ENCODE measurements at places on chromosomes 4 and X. TPM values are rescaled to one million over a fixed set of nuclear protein-coding genes. Genes with fewer than 3 reads are reported as not detected.

GIMD1 gene
- not detected for total RNA-seq

DNA sequence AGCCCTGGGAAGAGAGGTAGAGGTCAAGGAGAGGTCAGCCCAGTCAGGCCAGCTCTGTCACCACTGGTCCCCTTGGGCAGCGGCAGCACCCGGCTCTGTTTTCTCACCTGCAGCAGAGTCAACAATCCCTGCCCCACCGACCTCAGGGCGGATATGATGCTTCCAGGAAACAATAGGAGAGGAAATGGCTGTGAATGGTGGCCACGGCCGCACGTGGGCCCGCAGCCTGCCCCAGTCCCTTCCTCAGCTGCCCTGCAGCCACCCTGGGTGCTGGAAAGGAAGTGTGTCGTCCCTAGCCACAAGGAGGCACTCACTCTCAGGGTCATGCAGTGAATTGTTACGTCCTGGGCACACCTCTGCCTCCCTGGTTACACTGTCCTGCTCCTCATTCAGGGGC, 92.5 kb upstream of the ENPP6 start:
- no peak overlapping the region for H3K4me3 ChIP-seq
- H3K36me3 ChIP-seq, result no peaks in the 10 kb centered on the region
- no peak overlapping the region for H3K27ac ChIP-seq
- H3K4me1 ChIP-seq, result no peaks in the 10 kb centered on the region
- no peak for DNase-seq

DNA sequence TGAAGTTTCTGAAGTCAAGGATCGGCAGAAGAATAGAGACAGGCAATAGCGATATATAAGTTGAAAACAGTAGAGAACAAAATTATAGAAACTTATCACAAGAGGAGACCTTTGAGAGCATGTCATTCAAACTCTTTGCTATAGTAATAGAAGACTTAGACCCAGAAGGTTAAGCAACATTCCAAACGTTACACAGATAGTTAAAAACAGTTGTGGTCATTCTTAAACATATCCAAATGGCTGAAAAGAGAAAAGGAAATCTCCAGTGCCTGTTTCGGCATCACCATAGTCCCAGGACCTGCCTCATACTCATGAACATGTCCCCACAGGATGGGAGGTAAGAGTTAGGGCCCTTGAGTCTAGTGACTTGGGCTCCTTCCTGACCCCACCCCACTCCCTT, 258.1 kb upstream of the NOCT start:
- H3K27ac ChIP-seq, result no peak overlapping the region
- H3K4me1 ChIP-seq, result no peaks in the 10 kb centered on the region
- no peaks in the 10 kb centered on the region for H3K27me3 ChIP-seq
- H3K4me3 ChIP-seq, result no peak overlapping the region

- no peak for DNase-seq
- H3K27ac ChIP-seq, result no peak overlapping the region
- H3K27me3 ChIP-seq, result no peaks in the 10 kb centered on the region
- no peaks in the 10 kb centered on the region for H3K36me3 ChIP-seq
- no peaks in the 10 kb centered on the region for H3K4me1 ChIP-seq
These were observed 156.0 kb downstream of the DCLK2 start for GRCh38 chr4:150234246-150234645.

- H3K27ac ChIP-seq, result no peak overlapping the region
- DNase-seq, result no peak
- H3K36me3 ChIP-seq, result no peaks in the 10 kb centered on the region
- no peaks in the 10 kb centered on the region for H3K4me1 ChIP-seq
These were observed 15.9 kb downstream of the TMEM187 start for GRCh38 chrX:153988493-153988892.

ZC4H2 gene
- 8.8 TPM for total RNA-seq

DNA sequence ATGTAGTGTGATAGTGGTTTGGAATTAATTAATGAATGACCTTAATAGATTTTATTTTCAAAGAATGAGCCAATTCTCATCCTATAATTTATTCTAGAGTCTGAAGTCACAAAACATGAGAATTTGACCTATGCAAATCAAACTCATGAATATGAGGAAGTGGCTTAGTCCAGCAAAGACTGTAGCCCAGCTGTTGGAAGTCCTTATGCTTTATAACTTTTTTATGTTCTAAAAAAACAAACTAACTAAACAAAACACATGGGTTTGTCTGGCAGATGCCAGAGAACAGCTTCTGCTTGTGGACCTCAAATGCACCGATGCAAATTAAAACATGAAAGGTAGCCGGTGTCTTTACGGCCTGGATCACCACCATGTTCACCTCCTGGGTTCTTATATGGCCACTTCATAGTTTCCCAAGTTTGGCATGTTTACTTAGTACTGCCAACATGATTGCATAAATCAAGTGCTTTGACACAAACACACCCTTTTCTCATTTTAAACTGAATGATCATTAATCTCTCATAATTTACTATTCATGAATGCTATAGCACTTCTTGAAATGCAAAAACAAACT, 277.4 kb downstream of the PAPSS1 start:
- no peak overlapping the region for H3K27ac ChIP-seq
- H3K4me1 ChIP-seq, result no peaks in the 10 kb centered on the region

FRMD7 gene
- not detected for total RNA-seq

DNA sequence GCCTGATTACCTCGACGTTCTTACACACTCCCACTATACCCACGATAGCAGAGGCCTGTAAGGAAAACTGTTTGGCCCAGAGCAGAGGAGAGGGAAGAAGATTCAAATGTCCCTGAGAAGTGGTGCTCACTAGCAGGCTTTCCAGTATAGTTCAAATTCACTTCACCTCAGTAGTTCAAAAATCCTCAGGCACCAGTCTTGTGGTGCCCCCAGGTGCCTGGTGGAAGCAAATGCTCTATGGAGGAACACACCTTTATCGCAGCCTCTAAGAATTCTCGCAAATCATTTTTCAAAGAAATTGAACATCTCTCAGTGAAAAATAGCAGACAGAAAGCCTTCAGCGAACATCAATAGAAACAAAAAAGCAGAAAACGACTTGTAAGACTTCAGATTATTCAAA, 12.2 kb upstream of the MTMR1 start:
- no peaks in the 10 kb centered on the region for H3K27me3 ChIP-seq
- no peak overlapping the region for H3K4me3 ChIP-seq
- DNase-seq, result peak; percentile 8
- H3K36me3 ChIP-seq, result no peaks in the 10 kb centered on the region
- H3K27ac ChIP-seq, result no peak overlapping the region

DNA sequence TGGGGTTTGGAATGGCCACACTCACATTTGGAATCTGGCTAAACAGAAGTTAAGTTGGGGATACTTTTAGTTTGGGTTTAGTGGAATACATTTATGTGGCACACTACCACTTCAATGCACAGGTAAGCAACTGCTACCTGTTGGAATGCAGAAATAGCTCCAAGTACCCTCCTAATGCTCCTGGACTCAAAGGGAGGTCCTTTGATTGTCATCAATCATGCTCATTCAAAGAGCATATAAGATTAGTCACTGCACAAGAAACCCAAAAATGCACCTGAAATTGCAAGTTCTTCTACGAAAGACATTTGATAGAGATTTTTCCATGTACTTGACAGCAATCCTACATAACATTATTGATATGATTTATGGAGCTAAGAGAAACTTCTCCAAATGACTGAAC, 247.7 kb downstream of the ANKRD50 start:
- H3K36me3 ChIP-seq, result no peaks in the 10 kb centered on the region
- H3K27me3 ChIP-seq, result no peaks in the 10 kb centered on the region
- DNase-seq, result no peak
- no peak overlapping the region for H3K4me3 ChIP-seq

AKAP14 gene
- total RNA-seq, result not detected

SLC9B1 gene
- 0.74 TPM for total RNA-seq

- DNase-seq, result no peak
- no peaks in the 10 kb centered on the region for H3K27me3 ChIP-seq
- H3K36me3 ChIP-seq, result no peaks in the 10 kb centered on the region
- H3K4me1 ChIP-seq, result no peaks in the 10 kb centered on the region
- no peak overlapping the region for H3K27ac ChIP-seq
These were observed 79.6 kb downstream of the MAPK10 start for GRCh38 chr4:86280246-86280645.

DNA sequence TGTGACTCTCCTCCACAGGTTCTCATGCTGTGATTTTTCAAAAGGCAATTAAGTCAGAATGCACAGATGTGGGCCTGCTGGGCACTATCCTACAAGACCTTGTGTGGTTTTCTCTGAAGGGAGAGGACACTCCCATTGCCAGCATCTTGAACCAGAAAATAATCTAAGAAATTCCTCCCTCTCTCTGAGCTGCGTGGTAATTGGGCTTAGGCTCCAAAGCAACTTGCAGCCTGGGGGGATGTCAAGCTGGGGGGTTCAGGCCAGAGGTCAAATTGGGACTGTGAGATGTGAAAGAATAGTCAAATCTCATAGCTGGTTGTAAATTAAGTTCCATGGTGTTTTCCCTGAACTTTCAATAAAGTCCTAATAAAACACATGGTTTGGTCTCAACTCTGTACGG, 350.6 kb upstream of the SLC7A11 start:
- H3K27me3 ChIP-seq, result no peaks in the 10 kb centered on the region
- no peak overlapping the region for H3K27ac ChIP-seq
- no peak overlapping the region for H3K4me3 ChIP-seq
- no peaks in the 10 kb centered on the region for H3K36me3 ChIP-seq
- DNase-seq, result no peak

GPR34 gene
- total RNA-seq, result not detected

DNA sequence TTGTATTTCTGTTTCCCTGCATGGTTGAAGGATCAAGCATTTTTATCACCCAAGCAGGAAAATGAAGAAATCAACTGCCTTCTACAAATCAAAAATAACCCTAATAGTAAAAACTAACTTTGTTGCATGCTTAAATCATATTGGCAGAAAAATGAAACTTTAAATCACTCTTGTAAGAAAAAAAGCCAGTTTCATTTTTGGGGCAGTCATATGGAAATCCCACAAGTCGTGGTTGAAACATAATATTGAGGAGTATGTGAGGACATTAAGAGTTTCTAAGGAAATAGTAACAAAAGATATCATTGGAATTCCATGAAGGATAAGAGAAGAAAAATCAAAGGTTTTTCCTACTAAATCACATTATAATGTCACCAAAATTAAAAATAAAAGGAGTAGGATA, 8.4 kb downstream of the TEC start:
- no peak overlapping the region for H3K27ac ChIP-seq
- no peak for DNase-seq
- H3K4me3 ChIP-seq, result no peak overlapping the region
- no peaks in the 10 kb centered on the region for H3K36me3 ChIP-seq

DNA sequence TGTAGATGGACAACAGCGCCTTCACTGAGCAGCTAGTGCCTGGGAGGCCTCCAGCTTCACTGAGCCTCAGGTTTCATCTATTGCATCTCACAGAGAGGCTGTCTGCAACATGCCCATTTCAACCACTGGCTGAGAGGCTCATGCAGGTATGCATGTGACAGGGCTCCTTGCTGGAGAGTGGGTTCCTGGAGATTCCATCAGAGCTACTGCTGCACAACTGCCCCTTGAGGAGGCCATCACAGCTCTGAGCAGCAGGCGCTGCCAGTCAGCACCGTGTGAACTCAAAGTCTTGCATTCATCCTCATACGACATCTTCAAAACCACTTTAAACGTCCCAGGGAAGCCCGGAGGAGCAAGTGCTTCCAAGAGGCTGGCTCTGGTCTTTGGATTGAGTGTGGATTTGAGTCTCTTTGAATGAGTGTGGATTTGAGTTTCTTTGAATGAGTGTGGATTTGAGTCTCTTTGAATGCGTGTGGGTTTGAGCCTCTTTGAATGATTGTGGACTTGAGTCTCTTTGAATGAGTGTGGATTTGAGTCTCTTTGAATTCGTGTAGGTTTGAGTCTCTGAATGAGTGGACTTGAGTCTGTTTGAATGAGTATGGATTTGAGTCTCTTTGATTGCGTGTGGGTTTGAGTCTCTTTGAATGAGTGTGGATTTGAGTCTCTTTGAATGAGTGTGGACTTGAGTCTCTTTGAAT, 8.7 kb downstream of the P2RY8 start:
- no peaks in the 10 kb centered on the region for H3K36me3 ChIP-seq
- no peak overlapping the region for H3K4me3 ChIP-seq
- no peak for DNase-seq
- H3K4me1 ChIP-seq, result no peaks in the 10 kb centered on the region

GRCh38 chr4:66555301-66555700, 885.0 kb upstream of the EPHA5 start:
- DNase-seq, result no peak
- no peaks in the 10 kb centered on the region for H3K36me3 ChIP-seq
- no peak overlapping the region for H3K27ac ChIP-seq
- H3K4me3 ChIP-seq, result no peak overlapping the region
- no peaks in the 10 kb centered on the region for H3K4me1 ChIP-seq
- H3K27me3 ChIP-seq, result no peaks in the 10 kb centered on the region

SSX2B gene
- total RNA-seq, result 0.42 TPM

F8 gene
- 2.6 TPM for total RNA-seq

- no peak overlapping the region for H3K4me3 ChIP-seq
- no peak overlapping the region for H3K27ac ChIP-seq
- peaks cover 11% of the 10 kb centered on the region for H3K4me1 ChIP-seq
- DNase-seq, result no peak
These were observed 5.8 kb downstream of the MAEA start for GRCh38 chr4:1295405-1296055.

DNA sequence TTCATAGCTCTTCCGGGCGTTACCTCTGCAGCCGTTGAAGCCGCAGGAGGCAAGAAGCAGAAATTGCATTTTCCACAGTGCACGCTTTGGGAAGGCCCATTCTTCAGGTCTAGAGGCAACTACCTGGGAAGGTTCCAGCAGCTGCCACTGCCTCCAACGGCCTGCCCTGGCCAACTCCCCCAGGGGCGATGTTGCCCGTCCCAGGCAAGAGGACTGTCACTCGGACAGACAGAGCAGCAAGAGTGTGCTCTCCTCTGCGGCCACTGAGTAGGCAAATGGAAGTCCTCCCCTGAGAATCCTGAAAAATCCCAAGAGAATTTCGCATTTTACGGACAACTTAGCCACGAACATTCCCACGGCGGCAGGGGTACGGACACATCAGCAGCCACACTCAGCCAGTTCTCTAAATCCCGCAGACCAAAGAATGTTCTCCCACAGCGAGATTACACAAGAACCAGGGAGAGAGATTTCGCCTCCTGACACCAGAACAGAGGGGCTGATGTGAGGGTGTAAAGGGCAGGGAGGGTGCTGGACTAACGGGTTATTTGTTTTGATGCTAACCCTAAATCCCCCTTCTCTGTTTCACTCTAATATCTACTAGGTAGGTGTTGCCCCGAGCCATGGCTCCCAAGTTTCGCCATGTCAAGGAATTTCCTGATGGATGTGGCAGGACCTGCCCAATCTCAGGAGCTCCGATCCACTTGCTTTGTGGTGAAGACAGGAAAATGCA, 63.8 kb downstream of the SEPSECS start:
- no peak overlapping the region for H3K27ac ChIP-seq
- H3K36me3 ChIP-seq, result no peaks in the 10 kb centered on the region
- H3K4me1 ChIP-seq, result no peaks in the 10 kb centered on the region
- H3K27me3 ChIP-seq, result no peaks in the 10 kb centered on the region
- DNase-seq, result no peak

DNA sequence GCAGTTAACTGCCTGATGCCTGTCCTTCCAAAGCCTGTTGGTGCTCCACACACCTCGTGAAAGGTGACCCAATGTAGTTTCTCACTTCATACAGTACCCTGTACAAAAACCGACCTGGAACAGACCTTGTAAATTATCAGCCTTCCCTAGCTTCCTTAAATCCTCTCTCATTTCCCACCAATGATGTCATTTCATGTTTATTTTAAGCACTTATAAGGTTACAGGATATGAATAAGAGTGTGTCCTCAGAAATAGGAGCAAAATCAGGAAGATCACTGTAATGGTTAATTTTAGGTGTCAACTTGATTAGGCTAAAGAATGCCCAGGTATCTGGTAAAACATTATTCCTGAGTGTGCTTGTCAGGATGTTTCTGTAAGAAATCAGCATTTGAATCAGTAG, 44.7 kb downstream of the TMEM150C start:
- no peaks in the 10 kb centered on the region for H3K36me3 ChIP-seq
- H3K27me3 ChIP-seq, result peaks cover 22% of the 10 kb centered on the region
- no peak overlapping the region for H3K27ac ChIP-seq
- H3K4me1 ChIP-seq, result no peaks in the 10 kb centered on the region
- no peak for DNase-seq
